Mesendoderm (in vitro differentiated cells): ENCODE measurements at places on chromosomes 5 and 9.

- no peak for DNase-seq
Observed at GRCh38 chr5:177997846-177998245, 1.8 kb upstream of the PROP1 start.

DNA sequence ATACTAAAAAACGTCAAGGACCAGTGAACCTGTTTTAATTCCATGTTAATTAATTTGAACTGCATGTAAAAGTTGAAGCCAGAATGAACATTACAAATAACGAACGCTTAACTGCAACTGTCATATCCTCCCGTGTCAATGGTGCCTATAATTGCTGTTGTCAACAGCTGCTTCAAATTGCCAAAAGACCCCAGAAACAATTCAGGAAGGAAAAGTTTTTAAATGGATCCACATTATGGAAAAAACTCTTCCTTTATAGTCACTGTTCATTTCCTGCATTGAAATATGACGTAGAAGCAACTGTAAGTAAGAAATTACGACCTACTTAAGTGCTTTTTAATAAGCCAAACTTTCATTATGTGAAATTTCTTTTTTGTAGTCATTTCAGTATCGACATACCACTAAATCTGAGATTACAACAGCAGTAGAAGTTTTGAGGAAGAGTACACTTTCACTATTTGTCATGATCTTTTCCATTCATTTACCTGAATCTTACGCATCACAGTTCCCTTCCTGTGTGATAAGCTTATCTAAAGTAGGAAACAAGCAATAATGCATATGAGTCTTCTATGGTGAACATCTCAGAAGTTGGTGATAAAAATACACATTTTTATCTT lies 37.8 kb downstream of the MEF2C start:
- no peak for DNase-seq

DNA sequence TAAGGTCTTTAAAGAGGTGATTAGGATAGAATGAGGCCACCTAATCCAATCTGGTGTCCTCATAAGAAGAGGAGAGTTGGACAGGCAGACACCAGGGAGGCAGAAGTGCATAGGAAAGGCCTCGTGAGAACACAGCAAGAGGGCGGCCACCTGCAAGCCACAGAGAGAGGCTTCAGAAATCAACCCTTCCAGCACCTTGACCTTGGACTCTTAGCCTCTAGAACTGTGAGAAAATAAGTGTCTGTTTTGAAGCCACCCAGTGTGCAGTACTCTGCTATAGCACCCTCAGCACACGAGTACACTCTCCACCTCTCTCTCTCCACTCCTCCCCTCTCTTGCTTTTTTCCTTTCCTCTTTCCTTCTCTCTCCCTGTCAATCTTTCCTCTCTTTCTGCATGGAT lies 26.8 kb downstream of the NIPAL4 start:
- no peak for DNase-seq

DNA sequence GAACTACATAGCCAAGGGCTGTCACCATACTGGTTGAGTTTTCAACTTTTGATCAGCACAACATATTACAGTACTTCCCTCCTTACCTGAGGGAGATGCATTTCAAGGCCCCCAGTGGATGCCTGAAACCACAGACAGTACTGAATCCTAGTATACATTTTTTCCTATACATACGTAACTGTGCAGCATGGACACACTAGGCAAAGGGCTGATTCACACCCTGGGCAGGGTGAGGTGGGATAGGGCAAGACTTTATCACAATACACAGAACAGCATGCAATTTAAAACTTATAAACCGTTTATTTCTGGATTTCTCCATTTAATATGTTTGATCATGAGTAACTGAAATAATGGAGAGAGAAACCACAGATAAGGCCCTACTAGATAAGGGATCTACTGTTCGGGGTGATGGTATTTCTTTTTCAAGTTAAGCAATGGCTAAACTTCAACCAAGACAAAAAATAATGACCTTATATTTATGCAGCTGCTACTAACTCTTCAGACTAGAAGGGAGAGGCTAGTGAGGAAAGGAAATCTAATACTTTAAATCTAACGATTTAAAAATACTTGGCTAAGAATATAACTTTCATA lies 186.9 kb upstream of the GNA14 start:
- no peak for DNase-seq

DNA sequence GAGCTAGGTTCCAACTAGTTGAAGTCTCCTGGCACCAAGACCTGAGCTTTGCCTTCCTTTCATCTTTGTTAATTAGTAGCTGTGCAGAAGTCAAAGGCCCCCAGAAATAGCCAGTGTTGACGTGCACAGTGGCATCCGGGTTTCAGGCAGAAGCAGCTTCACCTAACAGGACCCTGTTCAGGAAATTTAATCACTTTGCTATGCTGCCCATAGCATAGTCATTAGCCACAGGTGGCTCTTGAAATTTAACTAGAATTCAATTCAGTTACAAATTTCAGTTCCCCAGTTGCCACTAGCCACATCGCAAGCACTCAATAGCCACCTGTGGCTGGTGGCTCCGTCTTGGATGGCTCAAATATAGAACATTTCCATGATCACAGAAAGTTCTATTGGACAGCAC lies 179.1 kb downstream of the GOLPH3 start:
- DNase-seq = no peak

GRCh38 chr5:45205403-45205961 lies 396.7 kb downstream of the MRPS30 start:
- peak; percentile 66 for DNase-seq

DNA sequence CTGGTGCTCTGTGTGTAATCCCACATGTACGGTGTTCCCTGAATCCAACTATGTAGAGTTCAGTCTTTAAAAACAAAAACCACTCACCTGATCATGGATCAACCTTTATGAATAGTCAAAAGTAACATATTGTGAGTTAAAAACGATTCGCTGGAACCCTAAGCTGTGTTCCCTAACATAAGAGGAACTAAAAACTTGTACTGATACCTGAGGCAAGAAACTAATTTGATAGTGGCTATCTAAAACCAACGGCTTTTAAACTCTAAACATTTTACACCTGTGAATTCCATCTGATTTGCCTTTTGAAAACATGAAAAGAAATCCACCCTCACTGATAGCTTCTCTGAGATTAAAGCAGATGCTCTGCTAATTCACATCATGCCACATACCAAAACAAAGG lies 101.5 kb downstream of the DEPDC1B start:
- DNase-seq = no peak

- peak; percentile 92 for DNase-seq
Observed at GRCh38 chr9:98271479-98271878, 16.0 kb upstream of the TBC1D2 start.

DNA sequence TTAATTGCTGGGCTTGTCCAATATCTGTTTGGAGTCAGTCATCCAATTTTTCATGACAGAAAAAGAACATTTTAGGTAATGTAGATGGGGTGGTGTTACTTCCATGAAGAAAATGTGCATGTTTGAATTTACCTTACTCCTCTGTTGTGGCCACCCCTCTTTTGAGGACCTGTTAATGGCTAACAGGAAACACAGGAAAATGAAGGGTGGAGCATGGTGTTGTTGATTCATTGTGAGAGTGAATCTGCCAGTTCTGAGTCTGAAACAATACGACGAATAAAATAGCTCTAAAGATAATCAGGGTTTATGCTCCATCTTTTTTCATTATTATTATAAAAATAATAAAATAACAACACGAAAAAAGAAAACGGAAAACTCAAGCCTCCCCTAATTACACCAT lies 335.3 kb downstream of the KDM4C start:
- no peak for DNase-seq
